ENCODE measurements at places on chromosomes 1 and 21.
A peak's percentile ranks its signal among the peaks of the same experiment; 100 is the strongest.

DNA sequence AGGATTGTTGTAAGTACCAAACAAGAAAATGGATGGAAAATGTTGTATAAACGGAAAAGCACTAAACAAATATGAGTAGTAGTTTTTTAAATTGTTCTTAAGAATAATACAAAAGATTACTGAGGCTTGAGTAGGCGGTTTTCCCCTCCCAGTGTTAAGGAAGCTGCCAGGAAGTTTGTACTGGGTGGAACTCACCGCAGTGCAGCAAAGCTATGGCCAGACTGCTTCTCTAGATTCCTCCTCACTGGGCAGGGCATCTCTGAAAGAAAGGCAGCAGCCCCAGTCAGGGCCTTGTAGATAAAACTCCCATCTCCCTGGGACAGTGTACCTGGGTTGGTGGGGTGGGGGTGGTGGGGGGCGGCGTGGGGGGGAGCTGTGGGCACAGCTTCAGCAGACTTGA is 58.7 kb downstream of the XCL2 start:
- DNase-seq, result no peak

DNA sequence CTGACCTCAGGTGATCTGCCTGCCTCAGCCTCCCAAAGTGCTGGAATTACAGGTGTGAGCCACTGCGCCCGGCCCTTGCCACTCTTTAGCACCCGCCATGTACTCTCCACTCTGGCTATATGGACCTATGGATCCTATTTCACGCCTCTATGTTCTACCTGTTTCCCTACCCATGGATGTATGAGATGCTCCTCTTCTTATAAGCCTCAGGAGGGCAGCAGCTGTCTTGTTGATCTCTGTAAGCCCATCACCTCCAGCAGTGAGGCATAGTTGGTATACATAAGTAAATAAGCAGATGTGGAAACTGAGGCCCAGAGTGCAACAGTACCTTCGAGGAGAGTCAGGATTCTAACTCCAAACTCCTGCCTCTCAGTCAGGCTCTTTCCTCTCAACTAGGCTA is 24.7 kb upstream of the ARTN start:
- no peak for DNase-seq

DNA sequence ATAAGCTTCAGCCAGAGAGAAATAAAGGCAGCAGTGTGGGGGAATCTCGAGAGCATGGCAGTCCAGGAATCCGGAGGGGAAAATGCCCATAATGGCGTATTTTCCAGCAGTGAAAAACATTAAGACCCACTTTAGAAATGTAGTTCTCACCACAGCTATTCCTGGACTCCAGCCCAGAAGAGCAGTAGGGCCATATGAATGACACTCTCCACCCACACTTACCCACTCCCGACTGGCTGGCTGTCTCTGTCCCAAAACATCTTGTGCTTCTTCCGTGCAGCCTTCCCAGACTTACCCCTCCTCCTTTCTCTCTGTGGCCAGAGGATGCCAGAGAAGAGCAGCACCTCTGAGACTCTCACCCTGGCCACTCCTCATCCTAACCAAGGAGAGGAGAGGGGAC is 56.4 kb downstream of the TRABD2B start:
- DNase-seq, result no peak

DNA sequence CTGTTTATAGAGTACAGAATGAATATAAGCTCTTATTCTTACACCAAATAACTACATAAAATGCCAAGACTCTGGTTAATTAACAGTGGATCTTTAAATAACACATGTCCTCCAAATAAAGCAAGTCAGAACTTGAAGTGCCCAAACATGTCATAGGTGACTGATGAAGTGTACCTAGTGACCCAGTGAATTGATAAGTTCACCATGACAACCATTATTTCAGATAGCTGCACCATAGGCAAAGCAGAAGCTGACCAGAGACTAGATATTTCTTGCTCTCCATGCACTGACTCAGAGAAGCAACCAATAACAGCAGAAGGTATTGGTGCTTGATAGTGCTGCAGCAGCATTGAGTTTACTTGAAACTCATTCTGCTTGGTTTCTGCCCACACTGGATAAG is 192.1 kb downstream of the DUSP10 start:
- no peak for DNase-seq

DNA sequence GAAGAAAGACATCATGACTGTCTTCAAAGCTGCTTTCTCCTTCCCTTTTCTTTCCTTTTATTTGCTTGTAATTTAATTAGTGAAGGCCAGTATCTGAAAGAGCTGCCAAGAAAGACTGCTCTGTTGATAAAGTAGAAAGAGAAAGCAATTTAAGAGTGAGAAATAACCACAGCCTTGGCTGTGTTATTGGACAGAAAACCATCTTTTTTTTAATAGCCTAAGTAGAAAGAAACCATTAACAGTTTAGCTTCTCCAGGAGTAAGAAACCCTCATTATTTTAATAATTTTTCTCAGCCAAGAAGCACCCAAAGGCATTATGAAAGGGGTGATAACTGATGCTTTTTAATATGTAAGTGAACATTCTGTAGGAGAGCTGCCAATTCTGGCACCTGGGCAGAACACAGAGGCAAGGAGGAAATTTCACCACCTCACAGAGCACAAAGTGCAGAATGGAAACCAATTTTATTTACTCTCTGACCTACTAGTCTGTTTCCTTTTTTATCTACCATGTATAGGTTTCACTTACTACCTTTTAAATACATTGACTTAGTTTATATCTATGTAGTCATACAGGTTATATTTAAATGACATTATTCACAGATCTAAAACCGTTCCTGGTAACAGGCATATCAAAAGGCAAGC is 703.2 kb downstream of the MRPL39 start:
- no peak for DNase-seq

- DNase-seq, result no peak
These were observed 36.8 kb downstream of the CITED4 start for GRCh38 chr1:40825435-40825788.

DNA sequence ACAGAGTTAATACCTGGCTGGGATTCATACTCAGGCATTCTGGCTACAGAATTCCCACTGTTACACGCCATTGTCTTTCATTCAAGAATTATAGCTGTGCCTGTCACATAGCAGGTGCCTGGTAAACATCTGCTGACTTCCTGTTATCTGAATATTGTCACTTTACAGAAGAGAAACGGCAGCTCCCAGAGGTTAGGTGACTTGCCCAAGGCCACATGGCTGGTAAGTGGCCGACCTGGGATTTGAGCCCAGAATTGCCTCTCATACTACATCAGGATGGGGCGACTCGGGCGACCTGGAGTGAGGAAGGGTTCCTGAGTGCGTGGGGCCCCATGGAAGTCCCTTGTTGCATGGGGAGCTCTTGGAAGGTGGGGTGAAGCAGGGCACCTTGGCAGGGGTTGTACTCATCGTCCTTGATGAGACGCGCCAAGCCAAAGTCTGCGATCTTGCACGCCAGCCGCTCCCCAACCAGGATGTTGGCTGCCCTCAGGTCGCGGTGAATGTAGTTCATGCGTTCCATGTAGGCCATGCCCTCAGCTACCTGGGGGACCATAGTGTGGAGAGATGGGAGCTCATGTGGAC is 10.2 kb upstream of the AHDC1 start:
- no peak for DNase-seq

GRCh38 chr1:7564137-7564536 is 207.0 kb upstream of the VAMP3 start:
- no peak for DNase-seq

DNA sequence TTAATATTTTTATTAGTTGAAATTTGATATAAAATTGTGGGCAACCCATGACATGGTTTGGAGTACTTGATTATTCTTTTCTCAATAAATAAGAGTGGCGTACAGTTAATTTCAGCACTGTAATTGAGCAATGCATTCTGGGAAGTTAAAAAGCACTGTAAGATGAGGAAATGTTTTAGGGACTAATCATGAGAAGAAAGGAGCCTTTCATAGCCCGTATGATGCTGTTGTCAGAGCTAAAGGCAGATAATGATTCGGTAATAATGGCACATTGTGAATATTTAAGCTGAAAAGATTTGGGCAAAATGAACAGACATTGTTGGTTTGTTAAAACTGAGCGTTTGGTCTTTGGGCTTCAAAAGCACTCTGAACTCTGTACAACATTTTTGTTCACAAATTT is 139.3 kb downstream of the NFIA start:
- no peak for DNase-seq

DNA sequence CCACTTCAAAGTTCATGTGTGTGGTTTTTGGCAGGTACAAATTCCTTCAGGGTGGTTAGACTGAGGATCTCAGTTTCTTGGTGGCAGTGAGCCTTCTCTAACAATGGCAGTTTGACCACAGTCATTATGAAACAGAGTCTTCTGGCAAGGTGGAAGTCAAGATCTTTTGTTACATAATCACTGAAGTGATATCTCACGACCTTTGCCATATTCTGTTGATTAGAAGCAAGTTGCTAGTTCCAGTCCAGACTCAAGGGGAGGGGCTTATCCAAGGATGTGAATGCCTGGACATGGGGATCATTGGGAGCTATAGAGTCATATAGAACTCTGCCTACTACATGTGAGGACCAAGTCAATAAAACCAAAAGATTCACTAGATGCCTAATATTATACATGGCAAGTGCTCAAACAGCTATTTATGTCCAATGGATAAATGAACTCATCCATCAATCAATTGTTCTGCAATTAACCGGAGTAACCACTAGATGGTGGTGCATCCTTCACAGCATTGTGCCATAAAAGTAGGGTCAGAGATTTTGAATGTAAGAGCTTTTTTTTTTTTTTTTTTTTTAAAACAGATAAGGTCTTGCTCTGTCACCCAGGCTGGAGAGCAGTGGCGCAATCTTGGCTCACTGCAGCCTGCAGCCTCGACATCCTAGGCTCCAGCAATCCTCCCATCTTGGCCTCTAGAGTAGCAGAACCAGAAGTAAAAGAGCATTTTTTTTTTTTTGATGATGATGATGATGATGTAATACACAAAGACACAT is 131.9 kb downstream of the CRB1 start:
- DNase-seq, result peak; percentile 24

DNA sequence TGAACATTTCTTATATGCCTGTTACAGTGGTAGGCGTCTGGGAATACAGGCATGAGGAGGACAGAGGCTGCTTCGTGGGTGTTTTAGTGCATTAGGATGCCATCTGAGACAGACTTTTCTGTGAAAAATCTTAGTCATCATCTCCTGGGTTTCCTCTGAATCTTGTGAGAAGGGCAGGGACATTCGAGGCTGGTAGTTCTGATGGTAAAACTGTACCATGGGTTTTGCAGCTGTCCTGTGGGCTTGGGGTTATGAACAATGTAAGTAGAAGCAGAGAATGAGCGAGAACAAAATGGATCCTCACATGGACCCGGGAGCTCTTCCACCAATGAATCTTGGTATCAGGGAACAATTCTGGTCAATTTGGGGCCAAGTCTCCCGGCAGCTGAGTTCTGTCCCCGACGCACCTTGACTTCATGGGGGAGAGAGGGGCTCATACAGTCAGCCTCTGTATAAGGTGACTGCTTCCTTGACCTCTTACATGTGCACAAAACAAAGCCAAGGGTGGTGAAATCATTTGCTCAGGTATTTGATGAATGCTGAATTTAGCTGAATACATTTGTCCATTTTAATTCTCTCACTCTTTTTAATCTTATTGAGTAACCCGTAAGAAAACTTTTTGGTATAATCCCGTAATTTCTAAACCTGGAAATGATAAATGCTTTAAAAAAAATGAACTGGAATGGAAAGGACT is 63.6 kb upstream of the ERRFI1 start:
- no peak for DNase-seq

DNA sequence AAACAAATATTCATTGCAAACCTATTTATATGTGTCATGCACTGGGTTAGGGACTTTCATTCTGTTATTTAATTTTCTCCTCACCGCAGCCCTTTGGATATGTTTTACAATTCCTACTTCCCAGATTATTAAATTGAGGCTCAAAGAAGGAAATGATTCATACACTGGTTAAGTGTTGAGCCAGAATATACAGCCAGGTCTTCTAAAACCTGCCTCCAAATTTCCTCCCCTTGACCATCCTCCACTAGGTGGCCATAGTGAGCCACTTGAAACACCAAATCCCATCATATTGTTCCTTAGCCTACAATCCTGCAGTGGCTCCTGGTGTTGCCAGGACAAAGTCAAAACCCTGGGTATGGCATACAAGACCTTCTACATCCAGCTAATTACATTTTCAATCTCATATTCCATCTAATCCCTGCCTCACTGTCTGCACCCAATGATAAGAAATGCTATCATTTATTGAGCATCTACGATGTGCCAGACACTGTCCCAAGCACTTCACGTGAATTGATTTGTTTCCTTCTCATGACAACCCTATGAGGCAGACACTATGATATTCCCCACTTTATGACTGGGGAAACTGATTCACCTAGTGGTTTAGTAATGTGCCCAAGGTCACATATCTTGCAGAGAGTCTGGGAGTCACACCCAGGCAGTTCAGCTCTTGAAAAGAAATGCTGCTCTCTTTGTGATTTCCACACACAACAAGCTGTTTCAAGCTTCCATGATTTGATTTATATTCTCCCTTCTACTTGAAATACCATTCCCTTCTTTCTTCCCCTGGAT is 23.6 kb upstream of the KIRREL1 start:
- DNase-seq, result no peak

DNA sequence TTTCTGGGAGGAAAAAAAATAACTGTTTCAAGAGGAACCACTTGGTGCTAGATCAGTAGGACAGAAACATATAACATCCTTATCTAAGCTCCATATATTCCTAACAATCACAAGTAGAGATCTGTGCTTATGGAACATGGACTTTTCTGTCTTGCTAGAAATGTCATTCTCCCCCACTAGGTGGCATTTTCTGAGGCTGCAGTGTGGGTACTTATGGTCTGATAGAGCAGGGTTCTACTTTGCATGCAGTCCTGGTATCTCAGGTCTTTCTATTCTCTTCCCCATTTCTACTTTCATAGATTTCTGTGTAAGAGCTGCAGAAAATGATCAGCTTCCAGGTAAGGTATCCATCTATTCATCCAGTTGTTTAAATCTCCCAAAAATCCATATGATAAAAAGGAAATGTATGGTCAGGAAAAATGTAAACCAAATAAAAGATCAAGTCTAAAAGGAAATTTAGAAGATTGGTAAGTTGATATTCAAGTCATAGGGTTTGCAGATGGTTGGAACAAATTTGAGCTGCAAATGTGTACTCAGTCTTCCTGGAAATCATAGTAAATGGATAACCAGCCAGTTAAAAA is 1.5 kb downstream of the ZNF684 start:
- no peak for DNase-seq

- DNase-seq, result no peak
These were observed at the start of gene NPR1 for GRCh38 chr1:153678519-153679336. NPR1 (plus strand) TSS chr1:153678688; CDS start chr1:153679109, 421 bp downstream.

Data from brain pericyte (primary cell).